Activated T-helper 1 cell treated with anti-CD3 and anti-CD28 coated beads, Interleukin-2, amount 50 U/mL, for 16 hours (primary cell): ENCODE measurements at places on chromosomes 5 and 9.

DNA sequence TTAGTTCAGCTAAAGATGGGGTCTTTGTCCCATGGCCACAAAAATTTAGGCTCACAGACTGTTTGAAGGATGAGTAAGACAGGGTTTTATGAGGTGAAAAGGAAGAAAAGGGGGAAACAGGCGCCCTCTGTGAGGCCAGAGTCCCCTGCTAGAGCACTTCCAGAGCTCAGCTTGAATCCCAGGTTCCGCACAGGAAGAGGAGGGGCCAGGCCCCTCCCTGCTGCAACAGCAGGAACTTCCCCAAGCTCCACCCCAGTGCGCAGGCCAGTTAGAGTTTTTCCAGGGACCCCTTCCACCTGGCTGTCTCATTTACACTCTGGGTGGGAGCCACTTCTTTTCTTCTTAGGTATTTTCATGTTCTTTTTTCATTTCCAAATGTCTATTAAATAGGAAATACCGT, 480.8 kb downstream of the PSAT1 start:
- no peak for DNase-seq

- no peak for DNase-seq
Observed at GRCh38 chr9:13707612-13708576, 428.4 kb upstream of the MPDZ start.

- no peak for DNase-seq
Observed at GRCh38 chr5:118249386-118249785, 739.0 kb downstream of the DTWD2 start.

GRCh38 chr5:141657937-141658545, 6.8 kb upstream of the FCHSD1 start:
- no peak for DNase-seq

DNA sequence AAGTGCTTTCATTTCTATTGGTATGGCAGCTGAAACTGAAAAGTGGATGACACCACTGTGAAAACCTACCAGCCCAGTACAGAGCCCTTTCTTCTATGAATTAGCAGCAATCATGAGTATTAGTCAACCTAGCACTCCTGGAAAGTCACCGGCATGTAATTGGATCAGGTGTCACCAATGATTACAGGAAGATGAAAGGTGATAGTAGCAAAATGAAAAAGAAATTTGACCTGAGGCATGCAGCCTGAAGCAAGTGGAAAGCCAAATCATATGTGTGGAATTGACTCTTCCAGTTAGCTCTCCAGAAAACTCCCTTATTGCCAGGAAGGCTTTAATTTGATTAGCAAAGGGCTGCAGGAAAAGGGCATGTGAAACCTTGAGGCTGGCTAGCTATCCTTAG, 81.2 kb upstream of the NAA35 start:
- DNase-seq, result no peak

GRCh38 chr9:38048316-38048969, 20.6 kb downstream of the SHB start:
- no peak for DNase-seq

GRCh38 chr9:35705836-35706430, 16.2 kb upstream of the TPM2 start:
- no peak for DNase-seq

- no peak for DNase-seq
Observed at GRCh38 chr5:132766806-132767055, 10.3 kb downstream of the SEPTIN8 start.

DNA sequence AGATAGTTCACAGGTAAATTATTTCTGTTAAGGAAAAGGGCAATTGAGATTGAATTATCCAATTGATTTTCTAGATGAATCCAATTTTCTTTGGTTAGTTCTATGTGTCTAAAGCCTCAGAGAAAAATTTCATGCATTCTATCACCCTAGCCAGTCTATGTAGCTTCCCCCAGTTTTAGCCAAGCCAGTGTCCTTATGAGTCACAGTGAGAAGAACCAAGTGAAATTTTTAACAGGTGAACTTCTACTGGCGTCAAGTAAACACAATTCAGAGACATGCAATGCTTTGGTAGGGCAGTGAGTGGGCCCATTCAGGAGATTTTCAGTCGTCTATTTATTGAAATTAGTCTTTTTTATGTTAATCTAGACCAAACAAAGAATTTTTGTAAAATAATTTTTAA, 1077.4 kb upstream of the ARRDC3 start:
- no peak for DNase-seq

GRCh38 chr9:2765250-2765880, 48.1 kb downstream of the KCNV2 start:
- no peak for DNase-seq

DNA sequence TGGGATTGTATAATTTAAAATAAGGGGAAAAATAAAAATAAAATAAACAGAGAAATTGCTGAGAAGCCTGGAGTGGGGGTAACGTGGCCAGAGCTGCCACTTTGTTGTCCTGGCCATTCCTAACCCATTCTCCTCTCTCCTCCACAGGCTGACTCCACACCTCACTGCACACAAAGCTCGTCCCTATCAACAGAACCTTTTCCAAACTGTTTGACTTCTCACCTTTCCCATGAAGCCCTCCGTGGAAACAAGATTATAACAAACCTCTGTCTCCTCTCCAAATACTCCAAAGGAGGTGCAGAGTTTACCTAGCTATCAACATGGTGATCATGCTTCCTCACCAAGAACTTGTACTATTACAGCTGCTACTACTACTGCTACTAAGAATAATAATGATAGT, 151.1 kb downstream of the GLIS3 start:
- DNase-seq, result no peak

- no peak for DNase-seq
Observed at GRCh38 chr5:158139161-158139560, 280.2 kb upstream of the CLINT1 start.

DNA sequence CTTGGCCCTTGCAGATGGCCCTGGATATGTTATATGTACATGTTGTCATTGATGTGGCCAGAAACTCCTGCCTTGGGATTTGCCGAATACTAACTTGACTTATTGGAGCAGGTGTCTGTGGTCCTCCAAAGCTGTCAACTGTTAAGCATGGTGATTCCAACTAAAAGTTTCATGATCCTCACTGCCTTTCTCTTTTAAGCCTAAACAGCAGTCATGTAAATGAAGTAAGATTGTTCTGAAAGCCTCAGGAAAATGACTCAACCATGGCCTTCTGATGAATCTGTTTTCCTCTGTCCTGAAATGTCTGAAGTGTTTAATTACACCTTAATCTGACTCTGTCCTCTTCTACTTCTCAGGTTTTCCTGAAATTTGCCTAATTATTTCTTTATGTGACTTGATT, 245.0 kb downstream of the FAM114A2 start:
- no peak for DNase-seq

- no peak for DNase-seq
Observed at GRCh38 chr5:135026645-135027265, 7.3 kb downstream of the PITX1 start.

DNA sequence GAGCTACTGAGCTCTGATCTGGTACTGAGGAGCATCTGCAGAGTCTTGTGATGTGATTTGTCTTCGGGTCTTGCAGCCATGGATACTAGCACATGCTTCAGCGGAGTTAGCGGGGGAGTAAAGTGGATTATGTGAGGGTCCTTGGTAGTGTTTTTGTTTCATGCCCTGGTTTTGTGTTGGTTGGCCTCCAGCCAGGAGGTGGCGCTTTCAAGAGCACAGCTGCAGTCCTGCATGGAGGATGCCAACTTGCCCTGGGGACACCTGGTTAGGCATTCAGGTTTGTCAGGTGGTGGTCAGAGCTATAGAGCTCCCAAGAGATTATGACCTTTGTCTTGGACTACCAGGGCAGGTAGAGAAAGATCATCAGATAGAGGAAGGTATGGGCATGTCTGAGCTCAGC, 185.8 kb upstream of the CDH6 start:
- no peak for DNase-seq

- no peak for DNase-seq
Observed at GRCh38 chr5:38807570-38808483, 38.0 kb upstream of the OSMR start.

- no peak for DNase-seq
Observed at GRCh38 chr9:9563817-9564216, 1049.0 kb downstream of the PTPRD start.

DNA sequence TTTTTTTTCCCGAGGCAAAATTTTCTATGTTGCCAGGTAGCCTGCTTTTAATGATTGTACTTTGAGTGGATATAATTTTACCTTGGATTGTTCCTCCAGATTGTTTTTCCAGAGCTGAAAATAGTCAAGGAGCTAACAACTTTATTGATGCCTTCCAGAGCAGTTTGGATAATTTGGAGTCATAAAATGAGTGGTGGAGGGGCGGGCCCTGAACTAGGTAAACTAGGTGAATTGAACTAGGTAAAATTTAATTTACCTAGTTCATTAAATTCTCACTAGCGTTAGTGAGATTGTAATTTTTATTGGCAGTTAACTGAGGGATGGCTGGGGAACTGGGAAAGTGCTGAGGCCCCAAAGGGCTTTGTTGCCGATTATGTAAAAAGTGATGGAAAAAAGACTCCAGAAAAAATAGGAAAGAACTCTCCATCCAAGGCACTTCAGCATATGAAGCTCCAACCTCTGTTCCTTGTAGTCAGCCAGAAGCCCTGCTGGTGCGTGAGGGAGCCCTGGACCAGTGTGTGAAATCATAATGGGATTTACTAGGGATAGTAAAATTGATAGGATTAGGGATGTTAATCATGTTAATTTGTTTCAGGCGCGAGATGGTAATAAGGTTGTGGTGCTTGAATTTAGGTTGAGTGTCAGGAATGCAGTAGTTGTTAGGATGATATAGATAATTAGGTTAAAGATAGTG, 1.7 kb downstream of the DNAJC25 start:
- no peak for DNase-seq

DNA sequence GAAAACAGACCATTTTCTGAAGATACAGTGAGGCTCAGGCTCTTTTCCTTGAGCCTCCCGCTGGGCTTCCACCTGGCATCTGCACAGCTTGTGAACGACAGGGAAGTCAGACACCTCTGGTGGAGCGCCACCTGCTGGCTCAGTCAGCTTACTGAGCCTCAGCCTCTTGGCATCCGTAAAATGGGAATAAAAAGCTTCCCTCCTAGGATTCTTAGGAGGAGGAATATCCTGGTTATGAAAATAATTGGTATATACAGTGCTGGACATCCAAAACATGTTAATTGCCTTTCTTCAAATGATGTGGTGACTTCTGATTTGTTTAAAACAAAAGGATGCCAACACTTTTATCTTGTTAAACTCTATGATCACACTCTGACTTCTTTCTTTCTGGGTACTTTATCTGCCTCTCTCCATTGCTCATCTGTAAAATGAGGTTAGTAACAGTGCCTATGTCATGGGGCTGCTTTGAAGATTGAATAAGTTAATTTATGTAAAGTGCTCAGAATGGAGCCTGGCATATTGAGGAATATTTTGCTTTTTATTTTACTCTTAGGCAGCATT, 67.5 kb downstream of the MAMDC2 start:
- peak; percentile 22 for DNase-seq

DNA sequence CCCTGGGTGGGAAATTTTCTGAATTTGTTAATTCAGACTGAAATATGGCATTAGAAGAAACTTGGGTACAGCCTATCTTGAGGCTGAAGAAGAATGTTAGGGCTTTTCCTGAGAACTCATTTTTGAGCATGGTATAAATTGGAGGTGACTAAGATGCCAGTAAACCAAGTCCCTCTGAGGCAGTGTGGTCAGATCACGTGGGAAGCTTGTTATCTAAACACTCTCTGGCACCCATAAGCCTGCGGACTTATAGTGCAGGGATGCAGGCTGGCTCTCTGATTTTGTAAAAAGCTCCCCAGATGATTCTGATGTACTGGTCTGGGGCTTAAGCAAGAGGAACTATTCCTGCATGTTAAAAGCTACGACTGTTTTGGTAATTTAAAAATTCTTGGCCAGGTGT, 34.3 kb downstream of the MTMR12 start:
- no peak for DNase-seq

- DNase-seq, result no peak
Observed at GRCh38 chr5:9233712-9234111, 312.2 kb downstream of the SEMA5A start.

DNA sequence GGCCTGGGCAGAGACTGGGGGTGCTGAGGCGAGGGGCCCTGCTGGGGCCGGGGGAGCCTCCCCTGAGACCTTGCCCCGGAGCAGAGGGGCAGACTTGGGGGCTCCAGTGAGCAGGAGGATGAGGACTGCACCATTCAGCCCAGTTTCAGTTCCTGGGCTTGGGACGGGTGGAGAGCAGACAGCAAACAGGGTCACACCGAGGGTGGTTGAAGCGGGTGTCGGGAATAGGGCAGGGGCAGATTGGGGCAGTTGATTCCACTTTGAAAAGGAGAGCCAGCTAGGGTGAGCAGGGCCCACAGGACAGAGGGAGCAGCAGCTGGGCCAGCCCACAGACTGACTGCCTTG, 4.5 kb downstream of the GRK6 start:
- DNase-seq, result no peak

GRCh38 chr5:154794525-154795234, 39.5 kb downstream of the LARP1 start:
- no peak for DNase-seq

DNA sequence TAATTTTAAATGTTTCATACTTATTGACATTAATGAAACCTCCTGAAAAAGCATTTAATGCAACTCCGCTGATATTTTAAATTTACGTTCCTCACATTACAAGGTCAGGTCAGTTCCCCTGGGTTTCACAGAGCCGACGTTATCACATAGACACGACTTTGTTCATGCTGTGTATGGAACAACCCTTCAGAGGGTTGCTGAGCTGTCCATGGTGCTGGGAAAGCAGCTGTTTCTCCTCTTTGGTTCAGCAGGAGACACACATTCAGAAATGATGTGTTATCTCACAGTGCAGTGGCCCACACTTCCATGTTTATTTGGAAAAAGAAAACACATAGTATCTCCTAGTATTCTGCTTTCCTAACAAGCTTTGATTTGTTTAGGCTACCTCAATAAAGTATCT, 53.5 kb downstream of the PPP2R2B start:
- no peak for DNase-seq

GRCh38 chr5:54313311-54314270, 3.2 kb upstream of the ARL15 start:
- no peak for DNase-seq

DNA sequence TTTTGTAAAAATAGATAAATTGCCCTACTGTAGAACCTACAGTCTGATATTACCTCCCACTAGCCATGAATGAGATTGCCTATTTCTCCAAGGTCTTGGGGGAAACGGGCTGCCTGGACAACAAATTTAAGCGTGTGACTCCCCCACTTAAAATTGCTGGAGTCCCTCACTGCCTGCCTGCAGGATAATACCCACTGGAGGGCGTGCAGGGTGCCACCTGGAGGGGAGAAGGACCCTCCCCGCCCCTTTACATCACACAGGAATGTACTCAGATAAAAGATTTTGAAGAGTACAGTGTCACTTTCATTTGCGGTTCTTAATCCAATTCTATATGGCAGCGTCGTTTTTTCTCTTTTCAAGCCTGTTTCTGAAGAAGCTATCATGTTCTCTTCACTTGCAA, 6.2 kb upstream of the TRIM7 start:
- DNase-seq, result no peak

DNA sequence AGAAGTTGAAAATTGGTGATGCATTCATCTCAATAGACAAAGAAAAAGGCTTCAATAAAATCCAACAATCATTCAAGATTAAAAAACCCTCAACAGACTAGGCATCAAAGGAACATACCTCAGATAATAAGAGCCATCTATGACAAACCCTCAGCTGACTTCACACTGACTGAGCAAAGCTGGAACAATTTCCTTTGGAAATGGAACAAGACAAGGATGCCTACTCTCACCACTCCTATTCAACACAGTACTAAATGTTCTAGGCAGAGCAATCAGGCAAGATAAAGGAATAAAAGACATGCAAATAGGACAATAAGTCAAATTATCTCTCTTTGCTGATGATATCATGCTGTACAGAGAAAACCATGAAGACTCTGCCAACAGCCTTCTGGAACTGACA, 1188.1 kb downstream of the DTWD2 start:
- DNase-seq, result no peak
